ENCODE measurements at places on chromosomes 4 and X.

- DNase-seq = no peak
These were observed 2519.6 kb downstream of the ARAP2 start for GRCh38 chr4:33724685-33725084.

DNA sequence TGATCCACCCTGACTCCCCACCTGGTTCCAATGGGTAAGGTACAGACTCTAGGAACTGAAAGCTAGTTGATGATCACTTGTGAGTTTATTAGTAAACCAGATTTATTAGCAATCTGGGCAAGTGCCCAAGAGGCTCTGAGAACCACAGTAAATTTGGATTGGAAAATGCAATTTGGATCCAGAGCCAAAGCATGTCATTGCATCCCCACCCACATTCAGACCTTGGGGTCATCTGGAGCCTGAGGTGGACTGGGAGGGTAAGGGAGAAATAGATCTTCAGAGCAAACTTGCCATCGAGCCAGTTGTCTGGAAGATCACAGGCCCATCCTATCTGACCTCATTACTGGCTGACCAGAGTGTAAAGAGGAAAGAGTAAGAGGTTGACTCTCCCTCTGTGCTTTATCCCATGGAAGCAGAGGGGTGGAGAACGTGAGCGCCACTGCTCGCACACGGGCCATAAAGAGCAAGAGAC is 78.7 kb upstream of the RASGEF1B start:
- DNase-seq = no peak

GRCh38 chrX:110210417-110211139 is 107.3 kb downstream of the AMMECR1 start:
- peak; percentile 15 for DNase-seq

- DNase-seq = no peak
These were observed 37.8 kb upstream of the HPF1 start for GRCh38 chr4:169795585-169795984.

- DNase-seq = no peak
These were observed 189.9 kb downstream of the PTTG2 start for GRCh38 chr4:38149997-38150671.

GRCh38 chr4:168631241-168632162 is 134.7 kb downstream of the PALLD start:
- peak; percentile 3 for DNase-seq

DNA sequence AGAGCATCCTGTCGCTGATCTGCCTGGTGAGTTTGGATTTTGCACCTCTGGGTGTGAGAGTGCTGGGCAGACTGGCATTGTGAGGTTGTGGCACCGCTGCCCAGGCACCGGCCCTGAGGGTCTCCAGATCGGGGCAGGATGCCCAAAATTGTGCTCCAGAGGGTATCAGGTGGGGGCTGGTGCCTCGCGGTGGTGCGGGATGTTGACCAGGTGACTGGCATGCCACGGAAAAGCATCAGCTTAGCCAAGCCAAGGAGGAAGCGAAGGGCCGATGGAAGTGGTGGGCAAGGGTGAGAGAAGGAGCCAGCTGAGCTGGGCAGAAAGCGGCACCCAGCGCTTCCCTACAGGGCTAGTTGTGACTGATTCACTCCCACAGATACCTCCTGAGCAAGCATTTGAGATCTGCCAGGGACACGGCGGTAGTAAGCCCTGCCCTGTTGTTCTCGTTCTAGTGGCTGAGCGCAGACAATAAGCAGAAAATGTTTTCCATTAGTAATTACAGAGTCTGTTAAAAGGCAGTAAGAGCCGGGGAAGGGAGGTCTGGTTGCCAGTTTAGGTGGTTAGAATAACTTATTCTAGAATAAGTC is 809 bp downstream of the ZFP92 start:
- DNase-seq = no peak

DNA sequence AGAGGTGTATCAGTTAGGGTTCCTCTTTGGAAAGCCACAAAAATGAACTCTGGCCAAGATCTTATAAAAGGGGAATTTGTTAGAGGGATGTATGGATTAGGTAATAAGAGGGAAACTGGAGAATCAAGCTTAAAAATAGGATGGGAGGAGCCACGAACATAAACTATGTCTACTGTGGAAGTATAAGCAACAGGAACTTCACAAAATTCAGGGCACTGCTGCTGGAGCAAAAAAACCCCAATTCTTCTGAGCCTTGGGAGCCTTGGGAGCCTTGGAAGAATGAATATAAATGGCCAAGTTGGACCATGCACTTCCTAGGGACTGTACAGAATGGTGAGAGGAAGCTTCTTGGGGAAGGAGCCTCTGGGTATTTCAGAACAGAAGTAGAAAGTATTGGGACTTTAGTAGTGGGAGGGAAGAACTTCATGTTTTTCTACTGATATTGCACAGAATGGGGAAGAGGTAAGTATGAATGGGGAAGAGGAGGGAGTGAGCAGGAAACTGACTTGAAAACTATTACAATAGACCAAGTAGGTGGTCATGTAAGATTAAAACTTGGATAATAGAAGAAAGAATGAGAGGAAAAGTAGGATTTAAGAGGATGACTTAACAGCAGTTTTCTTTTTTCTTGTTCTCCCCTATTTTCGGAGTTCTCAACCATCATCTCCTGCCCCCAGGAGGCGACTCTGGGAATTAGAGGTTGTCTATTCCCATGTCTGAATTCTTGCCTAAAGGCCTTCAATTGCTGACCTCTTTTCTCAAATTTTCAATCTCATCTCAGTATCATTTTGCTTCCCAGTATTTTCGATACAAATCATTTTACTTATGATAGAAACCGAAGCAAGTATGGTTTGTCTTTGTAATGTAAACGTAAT is 44.4 kb upstream of the TAPT1 start:
- no peak for DNase-seq

- DNase-seq = no peak
These were observed 641.4 kb downstream of the TRIML1 start for GRCh38 chr4:188780686-188781085.

DNA sequence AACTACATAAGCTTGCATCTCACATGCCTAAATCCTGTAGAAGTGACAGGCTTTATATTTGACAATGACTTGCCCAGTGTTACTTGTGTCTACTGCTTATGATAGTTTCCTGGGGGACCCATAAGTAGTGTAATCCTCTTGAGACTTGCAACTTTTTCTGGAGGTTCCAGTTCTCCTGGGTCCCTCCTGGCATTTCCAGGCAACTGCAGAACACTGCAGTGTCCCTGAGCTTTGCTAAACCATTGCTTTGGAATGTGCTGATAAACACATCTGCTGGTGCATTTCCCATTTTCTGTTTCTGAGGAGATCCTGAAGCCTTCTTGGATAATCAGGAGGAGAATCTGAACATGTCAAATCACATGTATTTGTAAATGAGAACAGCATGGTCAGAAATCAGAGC is 82.0 kb downstream of the ANOS1 start:
- no peak for DNase-seq

DNA sequence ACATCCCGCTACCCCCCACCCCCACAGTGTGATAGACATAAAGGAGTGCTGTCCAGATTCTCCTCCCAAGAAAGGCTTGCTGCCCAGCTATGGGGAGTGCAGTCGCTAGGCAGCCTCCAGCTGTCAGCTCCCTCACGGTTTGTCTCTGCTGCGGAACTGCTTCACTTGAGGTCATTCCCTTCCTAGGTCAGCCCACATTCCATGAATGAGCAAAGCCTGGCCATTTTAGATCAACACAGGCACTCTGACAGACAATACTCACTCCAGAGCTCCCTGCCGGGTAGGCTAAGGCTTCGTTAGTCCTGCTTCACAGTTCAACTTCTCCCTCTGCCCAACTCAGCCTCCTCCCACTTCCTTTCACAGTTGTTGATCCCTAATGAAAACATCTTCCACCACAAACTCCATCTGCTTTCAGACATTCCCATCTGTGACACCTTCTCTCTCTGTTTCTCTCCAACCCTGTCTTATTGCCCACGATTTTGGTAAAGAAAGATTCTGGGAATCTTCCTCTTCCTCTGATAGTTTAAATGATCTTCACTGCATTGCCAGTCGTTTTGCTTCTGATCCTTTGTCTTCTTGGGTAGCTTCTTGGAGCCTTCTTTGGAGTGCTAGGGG is 318.9 kb upstream of the F9 start:
- DNase-seq = no peak

GRCh38 chr4:145730026-145730425 is 50.1 kb downstream of the C4orf51 start:
- DNase-seq = no peak

All from NCI-H774 (cell line).